Activated CD8-positive, alpha-beta T cell treated with anti-CD3 and anti-CD28 coated beads, Interleukin-2, amount 10 ng/mL, durations not matched to agents 7 days and 5 days (primary cell): ENCODE measurements at places on chromosomes 7 and 10. TPM values are rescaled to one million over a fixed set of nuclear protein-coding genes. Genes with fewer than 3 reads are reported as not detected.
A peak's percentile ranks its signal among the peaks of the same experiment; 100 is the strongest.

DNA sequence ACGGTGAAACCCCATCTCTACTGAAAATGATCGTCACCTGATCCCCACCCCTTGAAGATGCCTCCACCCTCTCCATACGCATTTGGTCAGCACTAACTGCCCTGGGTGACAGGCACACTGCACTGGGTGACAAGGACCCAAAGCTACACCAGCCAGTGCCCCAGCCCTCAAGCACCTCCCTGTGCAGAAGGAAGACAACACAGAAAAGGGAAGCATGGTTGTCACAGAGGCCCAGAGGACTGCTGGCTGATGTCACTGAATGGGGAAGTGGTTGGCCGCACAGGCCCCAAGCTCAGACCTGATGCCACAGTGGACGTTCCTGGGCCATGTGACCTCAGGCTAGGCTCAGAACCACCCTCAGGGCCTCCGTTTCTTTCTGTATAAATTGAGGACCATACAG lies 4.2 kb upstream of the PILRA start:
- H3K4me1 ChIP-seq = peaks cover 68% of the 10 kb centered on the region
- H3K27ac ChIP-seq = peak overlapping the region; percentile 87
- H3K36me3 ChIP-seq = peaks cover 22% of the 10 kb centered on the region
- no peaks in the 10 kb centered on the region for H3K27me3 ChIP-seq

DNA sequence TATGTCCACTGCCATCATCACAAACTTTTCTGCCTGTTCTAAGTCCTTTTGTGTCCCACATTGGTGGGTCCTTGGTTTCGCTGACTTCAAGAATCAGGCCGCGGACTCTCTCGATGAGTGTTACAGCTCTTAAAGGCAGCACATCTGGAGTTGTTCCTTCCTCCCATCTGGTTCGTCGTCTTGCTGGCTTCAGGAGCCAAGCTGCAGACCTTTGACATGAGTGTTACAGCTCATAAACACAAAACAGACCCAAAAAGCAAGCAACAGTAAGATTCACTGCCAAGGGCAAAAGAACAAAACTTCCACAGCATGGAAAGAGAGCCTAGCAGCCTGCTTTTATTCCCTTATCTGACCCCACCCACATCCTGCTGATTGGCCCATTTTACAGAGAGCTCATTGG lies 30.2 kb downstream of the ASNS start:
- H3K27me3 ChIP-seq = peaks cover 18% of the 10 kb centered on the region
- H3K4me1 ChIP-seq = no peaks in the 10 kb centered on the region
- no peak overlapping the region for H3K4me3 ChIP-seq
- no peak for DNase-seq

DNA sequence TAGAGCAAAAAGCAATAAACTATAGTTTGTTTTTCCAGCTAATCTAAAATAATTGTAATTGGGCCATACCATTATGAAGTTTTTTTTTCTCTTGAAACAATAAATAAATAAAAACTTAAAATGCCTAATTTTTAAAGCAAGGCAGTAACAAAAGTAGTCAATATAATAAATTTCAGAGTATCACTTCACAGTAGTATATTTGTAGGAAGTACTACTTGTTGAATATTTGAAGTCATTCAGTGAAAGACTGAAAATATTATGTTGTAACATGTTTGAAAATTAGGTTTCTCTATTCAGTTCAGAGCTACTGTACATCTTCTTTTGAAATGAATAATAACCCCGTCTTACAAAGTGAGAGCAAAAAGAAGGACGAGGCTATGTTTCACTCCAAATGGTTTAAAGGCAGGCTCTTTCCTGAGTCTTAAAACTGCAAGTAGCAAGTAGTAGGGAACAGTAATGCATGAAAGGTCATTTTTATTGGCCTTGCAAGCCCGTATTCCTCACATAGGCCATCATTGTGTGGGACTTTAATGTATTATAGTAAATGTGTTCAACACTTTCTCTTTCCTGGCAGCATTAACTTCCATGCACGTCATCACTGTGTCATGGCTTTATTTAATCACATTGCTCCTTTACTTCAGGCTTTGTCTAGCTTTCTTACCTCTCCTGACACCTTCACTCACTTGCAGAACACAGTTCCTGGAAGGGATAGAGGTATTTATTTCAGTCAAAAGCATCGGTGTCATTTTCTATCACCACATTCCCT lies 141.4 kb downstream of the VTI1A start:
- H3K4me3 ChIP-seq = no peak overlapping the region
- H3K27ac ChIP-seq = no peak overlapping the region
- DNase-seq = no peak
- H3K27me3 ChIP-seq = no peaks in the 10 kb centered on the region
- peaks cover 5% of the 10 kb centered on the region for H3K36me3 ChIP-seq

GRCh38 chr10:132201111-132201969 lies 14.6 kb downstream of the DPYSL4 start:
- H3K36me3 ChIP-seq = no peaks in the 10 kb centered on the region
- H3K4me3 ChIP-seq = no peak overlapping the region
- peaks cover under 1% of the 10 kb centered on the region for H3K4me1 ChIP-seq
- no peak for DNase-seq

Gene PLCE1
- not detected for total RNA-seq

Gene ASB4
- not detected for total RNA-seq
